ENCODE measurements at places on chromosomes 2 and 18.

GRCh38 chr18:65846107-65846506, 95.3 kb downstream of the CDH7 start:
- DNase-seq: no peak

DNA sequence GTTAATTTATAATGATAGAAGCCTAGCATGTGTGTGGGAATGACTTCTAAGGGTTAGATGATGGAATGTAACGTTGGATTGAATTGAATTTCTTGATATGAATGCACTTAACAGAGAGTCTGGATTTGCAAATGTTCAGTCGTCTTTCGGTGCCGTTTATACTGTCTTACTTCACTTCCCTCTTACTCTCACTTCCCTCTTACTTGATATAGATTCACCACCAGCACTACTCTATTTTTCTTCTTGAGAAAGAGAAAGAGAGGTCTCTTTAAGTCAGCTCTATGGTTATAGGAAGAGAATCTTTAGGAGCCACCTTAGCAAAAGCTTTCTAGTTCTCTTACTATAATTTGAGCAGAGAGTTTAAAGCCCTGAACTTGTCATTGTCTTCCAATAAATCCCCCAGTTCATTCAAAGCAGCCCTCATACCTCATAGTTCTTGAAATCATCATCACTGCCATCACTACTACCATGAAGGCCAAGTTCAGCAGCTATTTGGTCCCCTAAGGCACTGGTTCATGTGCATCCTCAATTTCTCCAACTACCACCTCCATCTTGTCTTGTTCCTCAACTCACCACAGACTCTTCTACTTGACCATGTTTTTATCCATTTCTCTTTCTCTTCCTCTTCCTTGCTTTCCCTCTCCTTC, 501.7 kb upstream of the TCF4 start:
- no peak for DNase-seq

- DNase-seq: no peak
Observed at GRCh38 chr2:167832868-167833287, 414.5 kb downstream of the STK39 start.

DNA sequence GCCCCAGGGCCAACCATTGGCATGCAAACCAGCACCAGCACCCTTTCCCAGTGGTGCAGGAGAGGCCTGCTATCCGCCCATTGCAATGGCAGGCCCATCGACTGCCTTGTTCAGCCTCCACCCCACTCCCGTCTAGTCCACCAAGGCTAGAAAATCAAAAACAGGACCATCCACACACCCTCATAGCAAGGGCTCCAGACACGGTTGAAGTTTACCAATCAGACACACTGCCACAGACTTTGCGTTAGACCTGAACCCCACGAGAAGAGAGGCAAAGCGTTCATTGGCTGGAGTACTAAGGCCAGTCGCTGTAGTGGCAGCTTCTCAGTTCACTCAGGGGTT, 95.3 kb upstream of the TEX51 start:
- no peak for DNase-seq

GRCh38 chr2:236628981-236629605, 59.5 kb downstream of the ACKR3 start:
- DNase-seq: no peak

DNA sequence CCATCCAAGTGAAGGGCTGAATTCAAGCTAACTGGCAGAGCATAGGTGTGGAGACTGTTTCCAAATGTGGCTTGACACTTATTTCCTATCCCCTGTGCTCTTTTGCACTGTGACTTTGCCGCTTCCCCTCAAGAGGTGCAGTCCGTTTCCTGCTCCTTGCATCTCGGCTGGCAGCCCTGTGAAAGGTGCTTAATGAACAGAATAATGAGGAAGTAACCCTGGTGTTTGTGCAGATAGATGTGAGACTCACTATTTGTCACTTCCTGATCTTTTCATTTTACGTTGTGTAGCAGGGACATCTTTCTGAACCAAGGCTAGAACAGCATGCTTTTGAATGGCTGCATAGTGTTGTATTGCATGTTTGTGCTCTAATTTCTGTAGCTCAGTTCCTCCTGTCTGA, 60.8 kb downstream of the CEP192 start:
- no peak for DNase-seq

Measured in HEK293T (cell line).